CD4-positive, alpha-beta memory T cell (primary cell): ENCODE measurements at places on chromosomes 7 and 10. TPM values are rescaled to one million over a fixed set of nuclear protein-coding genes. Genes with fewer than 3 reads are reported as not detected.

DNA sequence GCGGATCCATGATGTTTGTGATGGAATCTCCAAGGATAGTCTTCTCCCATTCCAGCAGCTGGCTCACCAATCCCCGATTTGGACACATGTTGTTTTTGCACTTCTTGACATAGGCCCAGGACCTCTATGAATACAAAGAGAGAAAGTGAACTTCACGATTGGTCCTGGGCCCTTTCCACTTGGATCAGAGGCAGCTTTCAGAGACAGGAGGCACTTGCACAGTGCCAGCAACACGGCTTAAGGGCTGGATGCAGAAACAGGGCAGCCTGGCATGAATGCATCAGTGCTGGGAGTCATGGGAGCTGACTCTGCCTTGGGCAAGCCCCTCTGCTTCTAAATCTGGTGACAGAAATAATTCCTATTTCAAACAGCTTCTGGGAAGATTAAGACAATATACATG lies 2.1 kb upstream of the TMEM120A start:
- DNase-seq, result no peak

DNA sequence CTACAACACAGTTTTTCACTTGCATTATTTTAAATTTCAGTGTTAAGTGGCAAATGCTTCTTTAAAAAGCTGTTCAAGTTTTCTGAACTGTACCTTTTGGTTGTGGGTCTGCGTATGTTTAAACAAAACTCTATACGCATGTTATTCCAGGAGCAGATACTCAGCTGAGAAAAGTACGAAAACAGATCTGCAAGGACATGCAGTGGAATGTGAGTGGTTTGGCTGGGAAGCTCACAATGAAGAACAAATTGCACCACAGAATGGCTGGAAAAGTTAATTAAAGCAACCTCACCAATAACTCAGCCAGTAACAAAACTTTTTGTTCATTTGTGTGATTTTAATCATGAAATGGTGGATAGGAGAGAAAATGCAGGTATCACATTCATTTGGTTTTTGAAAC lies 17.6 kb downstream of the GLI3 start:
- no peak for DNase-seq

GRCh38 chr7:10612950-10613349 lies 360.7 kb upstream of the PHF14 start:
- DNase-seq, result no peak

DNA sequence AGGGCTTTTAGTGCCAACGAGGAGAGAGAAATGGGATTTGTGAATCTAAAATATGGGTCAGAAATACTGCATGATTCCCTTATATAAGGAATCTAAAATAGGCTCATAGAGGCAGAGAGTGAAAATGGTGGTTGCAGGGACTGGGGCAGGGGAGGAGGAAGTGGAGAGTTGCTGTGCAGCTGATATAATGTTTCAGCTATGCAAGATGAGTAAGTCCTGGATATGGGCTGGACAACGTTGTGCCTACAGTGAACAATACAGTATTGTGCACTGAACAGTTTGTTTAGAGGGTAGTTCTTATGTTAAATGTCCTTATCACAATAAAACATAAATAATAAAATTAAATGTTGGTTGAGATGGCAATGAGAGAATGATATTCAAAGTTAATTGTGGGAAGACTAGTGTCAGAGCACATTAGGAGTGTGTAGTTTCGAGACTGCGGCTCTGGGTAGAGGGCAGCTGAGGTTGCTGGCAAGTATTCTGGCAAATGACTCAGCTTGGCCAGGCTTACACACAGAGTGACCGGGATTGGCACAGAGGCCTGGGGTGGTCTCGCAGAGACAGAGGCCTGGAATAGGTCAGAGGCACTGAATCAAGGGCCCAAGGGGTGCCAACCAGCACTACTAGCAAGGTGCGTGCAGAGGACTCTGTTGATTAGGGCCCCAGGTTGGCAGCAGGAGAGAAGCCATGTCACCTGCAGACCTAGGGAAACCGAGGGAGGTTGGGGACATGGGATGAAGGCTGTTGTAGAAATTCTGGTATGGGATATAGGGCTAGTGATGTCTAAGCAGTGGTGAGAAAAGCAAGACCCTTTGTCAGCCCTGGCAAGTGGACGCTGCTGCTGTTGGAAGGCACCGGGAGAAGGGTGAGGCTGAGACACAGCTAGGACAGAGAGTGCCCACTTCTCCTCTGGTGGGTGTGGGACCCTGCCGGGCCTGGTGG lies 2.8 kb upstream of the DEPP1 start:
- DNase-seq, result no peak

- no peak for DNase-seq
These were observed 237.3 kb downstream of the DGKI start for GRCh38 chr7:137609500-137609899.

The CADPS2 gene
- total RNA-seq, result not detected

The TBXAS1 gene
- total RNA-seq, result 18.0 TPM

- peak; percentile 27 for DNase-seq
These were observed 166.4 kb upstream of the PPP1R3A start for GRCh38 chr7:114085313-114085591.

- DNase-seq, result no peak
These were observed 3.5 kb upstream of the RGS10 start for GRCh38 chr10:119546009-119546408.

The CHST3 gene
- total RNA-seq, result not detected

- DNase-seq, result no peak
These were observed 2.0 kb upstream of the KIF11 start for GRCh38 chr10:92590623-92591549.

GRCh38 chr10:95394161-95394880 lies 103.5 kb upstream of the PDLIM1 start:
- no peak for DNase-seq

GRCh38 chr7:66143876-66144332 lies 29.3 kb downstream of the CRCP start:
- DNase-seq, result no peak

DNA sequence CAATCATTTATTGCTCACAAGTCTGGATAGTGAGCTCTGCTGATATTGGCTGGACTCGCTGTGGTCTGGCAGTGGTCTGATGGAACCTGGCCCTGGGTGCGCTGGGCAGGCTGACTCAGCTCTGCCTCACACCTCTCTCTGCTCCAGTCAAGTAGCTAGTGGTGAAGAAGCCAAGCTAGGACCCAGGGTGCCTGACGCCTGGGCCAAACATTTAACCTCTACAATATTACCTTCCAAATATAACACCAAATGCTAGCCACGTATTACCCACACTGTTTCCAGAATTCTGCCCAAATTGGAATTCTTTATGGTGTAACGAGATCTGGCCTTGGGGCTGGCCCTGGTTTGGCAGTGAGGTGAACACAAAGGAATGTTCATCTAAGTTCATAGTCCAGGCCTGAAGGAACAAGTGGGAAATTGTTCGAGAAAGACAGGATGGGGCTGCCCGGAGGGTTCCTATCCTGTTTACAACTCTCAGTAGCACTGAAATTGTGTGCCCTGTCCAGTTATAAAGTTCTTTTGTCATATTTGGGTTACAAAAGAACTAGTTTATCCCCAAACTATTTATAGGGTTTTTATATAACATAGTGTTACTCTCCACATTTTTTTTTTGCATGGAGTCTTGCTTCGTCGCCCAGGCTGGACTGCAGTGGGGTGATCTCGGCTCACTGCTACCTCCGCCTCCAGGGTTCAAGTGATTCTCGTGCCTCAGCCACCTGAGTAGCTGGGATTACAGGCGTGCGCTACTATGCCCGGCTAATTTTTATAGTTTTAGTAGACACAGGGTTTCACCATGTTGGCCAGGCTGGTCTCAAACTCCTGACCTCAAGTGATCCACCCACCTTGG lies 16.3 kb downstream of the OR2AE1 start:
- no peak for DNase-seq

- no peak for DNase-seq
These were observed 30.2 kb downstream of the PLCE1 start for GRCh38 chr10:94023906-94024305.

The KIAA1549 gene
- 0.11 TPM for total RNA-seq

The ZNF746 gene
- total RNA-seq, result 25.2 TPM

GRCh38 chr10:132448248-132448731 lies 51.3 kb downstream of the PWWP2B start:
- DNase-seq, result no peak

DNA sequence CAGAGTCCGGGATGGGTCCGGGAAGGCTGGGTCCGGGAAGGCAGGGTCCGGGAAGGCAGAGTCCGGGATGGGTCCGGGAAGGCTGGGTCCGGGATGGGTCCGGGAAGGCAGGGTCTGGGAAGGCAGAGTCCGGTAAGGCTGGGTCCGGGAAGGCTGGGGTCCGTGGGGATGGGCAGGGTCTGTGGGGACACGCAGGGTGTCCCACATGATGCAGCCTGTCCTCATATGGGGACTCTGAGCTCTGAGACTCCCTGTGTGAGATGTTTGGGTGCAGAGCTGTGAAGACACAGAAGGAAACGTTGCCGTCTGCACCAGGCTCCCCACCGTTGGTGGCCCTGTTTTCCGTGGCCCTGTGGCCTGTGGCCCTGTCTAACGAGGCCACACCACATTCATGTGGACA lies 45.7 kb upstream of the ADGRA1 start:
- DNase-seq, result no peak

- DNase-seq, result no peak
These were observed 7.3 kb upstream of the ELFN1 start for GRCh38 chr7:1662767-1663166.

The C10orf90 gene
- not detected for total RNA-seq

The AKR1D1 gene
- total RNA-seq, result not detected

The CPED1 gene
- total RNA-seq, result 0.32 TPM

DNA sequence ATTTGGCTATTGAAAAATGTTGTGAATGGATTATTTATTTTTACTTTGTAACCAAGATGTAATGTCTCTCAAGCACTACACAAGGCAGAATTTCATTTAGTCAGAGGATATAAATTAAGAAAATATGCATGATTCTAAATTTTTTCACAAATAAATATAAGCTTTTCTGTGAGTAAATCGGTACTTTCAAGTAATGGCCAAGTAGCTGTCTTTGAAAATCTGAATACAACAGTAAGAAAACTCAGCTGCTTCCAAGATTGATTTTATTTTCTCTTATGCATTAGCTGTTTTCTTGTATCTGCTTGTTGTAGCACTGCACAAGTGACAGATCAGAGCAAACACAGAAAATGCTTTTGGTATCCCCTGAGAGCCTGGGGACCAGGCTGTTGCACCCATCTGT lies 998.5 kb upstream of the GHITM start:
- no peak for DNase-seq

DNA sequence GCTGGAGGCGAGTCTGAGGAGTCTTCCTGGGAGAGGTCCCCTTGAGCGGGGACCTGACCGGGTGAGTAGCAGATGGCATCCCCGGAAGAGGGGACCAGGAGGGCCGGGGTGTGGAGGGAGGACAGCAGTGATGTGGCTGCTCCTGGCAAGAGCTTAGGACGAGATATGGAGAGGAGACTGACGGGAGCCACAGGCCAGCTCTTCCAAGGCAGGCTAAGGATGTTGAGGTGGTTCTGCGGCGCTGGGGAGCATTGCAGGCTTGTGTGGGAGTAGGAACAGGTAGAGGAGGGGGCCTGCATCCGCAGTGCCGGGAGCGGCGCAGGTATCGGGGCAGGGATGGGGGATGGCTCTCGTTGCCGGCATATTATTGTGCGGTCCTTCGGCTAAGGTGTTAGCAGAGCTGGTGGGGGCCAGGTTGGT lies 76.7 kb upstream of the ANLN start:
- no peak for DNase-seq

The MBL2 gene
- total RNA-seq, result not detected
